Endothelial cell (in vitro differentiated cells): ENCODE measurements at places on chromosomes 11 and 22.

DNA sequence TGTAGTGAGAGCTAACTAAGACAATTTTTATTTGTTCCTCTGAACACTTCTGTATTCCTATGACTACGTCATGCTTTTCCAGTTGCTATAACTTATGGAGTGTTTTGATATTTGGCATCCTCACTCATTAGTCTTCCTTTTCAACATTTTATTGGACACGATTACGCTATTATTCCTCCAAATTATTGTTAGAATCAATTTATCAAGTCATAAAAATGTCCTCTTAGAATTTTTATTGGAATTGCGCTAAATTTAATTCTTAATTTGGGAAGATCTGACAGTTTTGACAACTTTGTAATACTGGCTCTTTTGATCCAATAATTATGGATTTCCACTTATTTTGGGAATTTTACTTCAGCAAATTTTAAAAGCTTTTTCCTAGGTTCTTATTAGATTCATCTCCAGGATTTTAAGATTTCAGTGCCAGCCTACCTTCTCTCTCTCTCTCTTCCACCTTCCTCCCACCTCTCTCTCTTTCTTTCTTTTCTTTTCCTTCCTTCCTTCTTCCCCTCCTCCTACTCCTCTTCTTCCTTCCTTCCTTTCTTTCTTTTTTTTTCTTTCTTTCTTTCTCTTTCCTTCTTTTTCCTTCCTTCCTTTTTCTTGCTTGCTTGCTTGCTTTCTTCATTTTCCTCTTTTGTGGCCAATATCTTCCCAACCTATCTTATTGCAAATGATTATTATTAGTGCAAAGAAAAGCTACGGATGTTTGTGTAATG is 50.8 kb downstream of the TST start:
- DNase-seq, result no peak

- peak; percentile 64 for DNase-seq
Observed at GRCh38 chr11:2173150-2173693, 1.6 kb upstream of the TH start.

- DNase-seq, result no peak
Observed at GRCh38 chr11:100740440-100740839, 53.4 kb downstream of the ARHGAP42 start.

GRCh38 chr11:64185175-64185692 is 737 bp upstream of the STIP1 start:
- DNase-seq, result peak; percentile 79
